ENCODE measurements at places on chromosomes 2 and 18. TPM values are rescaled to one million over a fixed set of nuclear protein-coding genes. Genes with fewer than 3 reads are reported as not detected.

DNA sequence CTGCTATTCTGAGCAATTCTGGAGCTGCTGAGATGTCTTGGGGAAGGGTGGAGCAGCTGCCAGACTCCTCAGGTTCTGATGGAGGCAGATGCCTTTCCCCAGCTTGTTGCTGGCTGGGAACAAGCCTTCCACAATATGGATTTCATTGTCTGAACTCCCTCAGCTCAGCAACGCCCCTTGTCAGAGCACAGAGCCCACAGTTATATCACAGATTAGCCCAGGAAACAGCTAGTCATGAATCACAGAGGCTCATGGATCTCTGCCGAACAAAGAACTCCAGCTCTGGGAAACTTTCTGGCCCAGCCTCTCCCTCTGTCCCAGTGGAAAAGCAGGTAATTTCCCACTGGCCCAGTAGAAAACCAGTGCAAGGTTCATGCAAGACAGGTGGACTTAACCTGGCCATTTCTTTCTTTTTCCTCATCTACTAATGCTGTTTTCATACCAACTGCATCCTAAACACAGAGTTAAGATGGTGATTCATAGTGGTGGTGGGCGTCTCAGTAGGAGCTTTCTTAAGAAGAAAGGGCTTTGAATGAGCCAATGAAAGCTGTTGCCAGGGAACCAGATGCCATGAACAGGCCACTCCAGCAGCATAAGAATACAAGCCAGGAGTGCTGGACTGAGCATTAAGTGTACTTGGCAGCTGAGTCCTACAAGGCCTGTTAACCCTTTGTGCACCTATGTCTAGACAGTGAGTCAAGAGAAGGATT is 8.7 kb upstream of the KIAA2012 start:
- H3K36me3 ChIP-seq = no peaks in the 10 kb centered on the region
- DNase-seq = peak; percentile 88
- no peaks in the 10 kb centered on the region for H3K27me3 ChIP-seq
- H3K4me3 ChIP-seq = no peak overlapping the region
- no peaks in the 10 kb centered on the region for H3K4me1 ChIP-seq

DNA sequence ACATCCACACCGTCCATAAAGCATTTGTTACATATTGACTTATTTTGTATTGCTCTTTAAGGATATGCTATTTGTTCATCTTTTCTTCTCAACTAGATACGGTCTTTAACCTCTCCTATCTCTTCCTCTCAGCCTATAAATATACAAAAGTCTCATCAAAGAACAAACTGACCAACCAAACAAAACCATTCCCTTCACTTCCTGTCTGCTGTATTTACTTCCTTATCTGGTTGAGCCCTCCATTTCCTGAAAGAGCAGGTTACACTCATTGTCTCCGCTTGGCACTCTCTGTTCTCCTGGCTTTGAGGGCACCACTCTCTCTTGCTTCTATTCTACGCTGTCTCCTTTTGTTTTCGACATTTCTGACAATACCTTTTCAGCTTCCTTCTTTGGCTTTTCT is 431.9 kb upstream of the TCF4 start:
- no peak for DNase-seq
- H3K27me3 ChIP-seq = no peaks in the 10 kb centered on the region
- H3K27ac ChIP-seq = no peak overlapping the region

DNA sequence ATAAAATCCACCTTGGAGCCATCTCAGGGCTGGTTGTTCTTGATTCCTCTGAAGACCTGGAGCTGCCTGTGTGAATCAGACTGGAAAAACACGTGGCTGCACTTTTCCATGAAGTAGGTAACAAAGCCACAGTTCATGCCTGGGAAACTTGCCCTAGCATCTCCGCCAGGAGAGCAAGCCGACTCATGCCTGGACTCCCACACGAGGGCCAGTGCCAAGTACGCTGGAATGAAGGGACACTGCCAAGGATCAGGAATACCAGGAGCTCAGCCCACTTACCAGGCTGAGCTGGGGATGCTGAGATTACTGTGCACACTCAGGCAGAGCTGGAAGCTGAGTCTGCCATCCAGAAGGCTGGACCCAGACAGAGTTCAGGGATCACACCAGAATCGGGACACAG is 10.9 kb upstream of the FHL2 start:
- no peaks in the 10 kb centered on the region for H3K36me3 ChIP-seq
- peak overlapping the region; percentile 16 for H3K27ac ChIP-seq
- H3K4me1 ChIP-seq = peaks cover 23% of the 10 kb centered on the region
- no peak overlapping the region for H3K4me3 ChIP-seq
- peak; percentile 74 for DNase-seq

- H3K36me3 ChIP-seq = no peaks in the 10 kb centered on the region
- peak; percentile 48 for DNase-seq
- no peaks in the 10 kb centered on the region for H3K27me3 ChIP-seq
- H3K4me3 ChIP-seq = no peak overlapping the region
These were observed 144.7 kb downstream of the CAPN13 start for GRCh38 chr2:30662268-30663131.

DNA sequence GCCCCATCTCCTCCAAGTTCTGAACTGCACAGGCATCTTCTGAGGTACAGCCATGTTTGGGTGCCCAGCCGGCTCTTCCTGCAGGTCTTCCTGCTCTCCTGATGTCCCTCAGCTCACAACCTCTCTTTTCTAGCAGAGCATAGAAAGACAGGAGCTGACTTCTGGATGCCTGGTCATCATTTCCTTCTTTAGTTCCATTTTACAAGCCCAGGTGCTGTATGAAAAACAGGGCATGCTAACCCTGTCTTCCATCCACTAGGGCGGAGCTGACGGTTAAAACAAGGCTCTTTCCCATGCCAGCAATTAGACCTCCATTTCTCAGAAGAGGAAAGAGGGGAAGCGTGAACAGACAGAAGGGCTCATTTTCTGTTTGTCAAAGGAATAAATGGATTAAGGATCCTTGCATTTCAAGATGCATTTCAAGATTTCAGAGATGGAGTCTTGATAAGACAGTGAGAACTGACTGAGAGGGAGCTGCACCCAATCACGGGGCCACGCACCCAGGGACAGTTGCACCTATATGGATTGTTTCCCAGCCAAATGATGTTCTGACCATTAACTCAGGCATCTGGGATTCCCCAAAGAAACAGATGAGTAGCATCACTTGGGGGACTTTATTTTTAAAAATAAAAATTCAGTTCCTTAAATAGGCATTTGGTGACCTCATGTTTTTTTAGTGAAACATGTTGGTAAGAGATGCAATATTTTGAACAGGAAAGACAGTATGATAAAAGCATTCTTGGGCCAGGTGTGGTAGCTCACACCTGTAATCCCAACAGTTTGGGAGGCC is 45.8 kb upstream of the EML6 start:
- H3K4me1 ChIP-seq = peaks cover 17% of the 10 kb centered on the region
- no peak overlapping the region for H3K4me3 ChIP-seq
- no peaks in the 10 kb centered on the region for H3K36me3 ChIP-seq
- H3K27me3 ChIP-seq = no peaks in the 10 kb centered on the region
- H3K27ac ChIP-seq = no peak overlapping the region

DNA sequence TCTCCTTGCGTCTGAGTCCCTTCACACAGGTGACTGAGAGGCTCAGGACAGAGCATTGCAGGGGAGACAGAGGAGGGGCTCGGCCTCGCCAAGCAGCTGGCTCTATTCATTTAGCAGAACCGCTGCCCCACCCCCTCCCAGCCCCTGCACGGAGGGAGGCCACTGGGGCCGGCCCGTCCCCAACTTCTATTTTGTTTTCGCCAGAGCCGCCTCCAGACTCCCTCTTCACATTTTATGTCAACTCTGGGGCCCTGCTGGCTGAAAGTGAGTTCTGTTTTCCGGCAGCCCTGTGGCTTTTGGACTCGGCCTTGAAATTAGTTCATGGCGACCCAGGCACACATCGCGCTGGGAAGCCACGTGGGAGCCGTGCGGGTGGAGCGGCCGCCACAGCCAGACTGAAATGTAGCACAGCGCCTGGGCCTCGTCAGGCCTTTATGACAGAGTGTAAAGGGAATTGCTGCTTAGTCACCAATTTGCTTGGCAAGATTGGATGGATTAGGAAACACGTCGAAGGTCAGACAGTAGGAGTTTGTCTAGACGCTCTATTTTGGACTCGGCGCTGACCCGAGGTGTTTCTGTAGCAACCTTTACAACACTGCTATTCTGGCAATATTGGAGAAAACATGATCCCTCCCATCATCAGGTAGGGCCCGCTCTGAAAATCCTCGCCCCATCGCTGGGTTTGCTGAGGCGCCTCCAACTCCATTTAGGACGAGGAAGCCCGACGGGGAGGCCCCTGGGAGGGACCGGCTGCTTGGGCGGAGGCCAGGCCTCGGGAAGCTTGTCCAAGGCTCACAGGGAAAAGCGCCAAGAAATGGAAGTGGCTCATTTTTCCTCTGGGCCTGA is 90.7 kb upstream of the CTDP1 start:
- peaks cover 34% of the 10 kb centered on the region for H3K4me1 ChIP-seq
- peaks cover 4% of the 10 kb centered on the region for H3K27me3 ChIP-seq
- no peak overlapping the region for H3K4me3 ChIP-seq
- H3K27ac ChIP-seq = peak overlapping the region; percentile 47
- peak; percentile 60 for DNase-seq
- H3K36me3 ChIP-seq = no peaks in the 10 kb centered on the region

DNA sequence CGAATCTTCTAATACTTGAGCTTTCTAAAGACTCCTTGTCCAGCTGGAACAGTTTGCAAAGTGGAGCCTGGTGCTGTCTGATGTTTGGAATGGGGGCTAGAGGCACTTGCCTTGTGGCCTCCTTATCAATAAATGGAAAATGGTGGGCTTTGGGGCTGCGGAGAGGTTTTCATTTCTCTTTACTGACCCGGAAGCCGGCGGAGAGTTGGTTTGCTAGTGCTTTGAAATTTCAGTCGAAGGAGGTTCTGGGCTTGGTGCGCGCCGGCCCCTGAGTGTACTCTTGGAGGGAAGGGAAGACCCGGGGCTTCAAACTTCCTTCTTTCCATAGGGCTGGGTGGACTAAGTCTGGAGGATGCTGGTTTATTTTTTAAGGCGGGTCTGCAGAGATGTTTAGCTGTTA is 714 bp downstream of the RPIA start:
- no peaks in the 10 kb centered on the region for H3K36me3 ChIP-seq
- peaks cover 26% of the 10 kb centered on the region for H3K4me1 ChIP-seq
- peak overlapping the region; percentile 83 for H3K4me3 ChIP-seq
- H3K27ac ChIP-seq = peak overlapping the region; percentile 88
- peak; percentile 57 for DNase-seq

GRCh38 chr2:27904405-27904665 is 13.8 kb downstream of the BABAM2 start:
- no peak for DNase-seq
- peaks cover 4% of the 10 kb centered on the region for H3K4me1 ChIP-seq
- no peak overlapping the region for H3K4me3 ChIP-seq
- no peaks in the 10 kb centered on the region for H3K27me3 ChIP-seq

DNA sequence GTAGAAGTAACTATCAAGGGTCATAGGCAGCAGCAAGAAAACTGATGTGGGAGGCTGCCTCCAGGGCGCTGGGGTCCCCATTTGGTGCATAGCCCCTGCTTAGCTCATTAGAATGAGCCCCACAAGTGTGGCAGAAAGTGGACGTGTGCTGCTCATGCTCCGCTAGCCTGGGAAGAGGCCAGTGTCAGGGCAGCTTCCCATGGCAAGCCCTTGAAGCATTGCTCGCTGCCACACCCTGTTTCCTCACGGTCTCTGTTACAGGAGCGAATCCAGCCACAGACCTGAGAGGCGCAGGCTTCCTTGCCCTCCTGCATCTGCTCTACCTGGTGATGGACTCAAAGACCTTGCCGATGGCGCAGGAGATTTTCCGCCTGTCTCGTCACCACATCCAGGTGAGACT is 22.5 kb downstream of the ELMOD3 start:
- no peaks in the 10 kb centered on the region for H3K4me1 ChIP-seq
- no peak overlapping the region for H3K27ac ChIP-seq
- H3K4me3 ChIP-seq = no peak overlapping the region

DNA sequence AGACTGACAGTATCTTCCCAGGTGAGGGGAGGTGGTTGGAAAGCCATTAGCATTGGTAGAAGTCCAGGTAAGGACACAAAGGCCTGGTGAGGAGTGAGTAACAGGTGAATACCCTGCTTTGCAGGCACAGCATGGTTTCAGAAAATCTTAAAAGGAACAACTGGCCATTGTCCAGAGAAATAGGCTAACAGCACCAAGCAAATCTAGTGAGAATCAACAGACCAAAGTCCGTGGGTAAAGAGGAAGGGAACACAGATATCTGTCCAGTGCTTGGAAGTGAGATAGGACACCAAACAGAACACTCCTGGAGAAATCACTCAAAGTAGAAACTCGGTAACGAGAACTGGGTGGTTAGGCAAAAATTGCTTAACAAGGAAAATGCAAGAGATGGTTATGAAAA is 88.8 kb upstream of the RPRM start:
- H3K4me3 ChIP-seq = no peak overlapping the region
- H3K27me3 ChIP-seq = no peaks in the 10 kb centered on the region
- H3K27ac ChIP-seq = no peak overlapping the region
- no peaks in the 10 kb centered on the region for H3K36me3 ChIP-seq

Gene SLC9A4
- 114 TPM for total RNA-seq

Gene FAP
- 0.87 TPM for total RNA-seq

Gene IL36B
- not detected for total RNA-seq
